ENCODE measurements at places on chromosomes 2 and 18.

- no peaks in the 10 kb centered on the region for H3K27me3 ChIP-seq
- no peak overlapping the region for H3K4me3 ChIP-seq
- no peak overlapping the region for H3K27ac ChIP-seq
- H3K36me3 ChIP-seq = no peaks in the 10 kb centered on the region
- peaks cover 20% of the 10 kb centered on the region for H3K4me1 ChIP-seq
Measured at GRCh38 chr2:236874866-236875481, 210.7 kb upstream of the COPS8 start.

DNA sequence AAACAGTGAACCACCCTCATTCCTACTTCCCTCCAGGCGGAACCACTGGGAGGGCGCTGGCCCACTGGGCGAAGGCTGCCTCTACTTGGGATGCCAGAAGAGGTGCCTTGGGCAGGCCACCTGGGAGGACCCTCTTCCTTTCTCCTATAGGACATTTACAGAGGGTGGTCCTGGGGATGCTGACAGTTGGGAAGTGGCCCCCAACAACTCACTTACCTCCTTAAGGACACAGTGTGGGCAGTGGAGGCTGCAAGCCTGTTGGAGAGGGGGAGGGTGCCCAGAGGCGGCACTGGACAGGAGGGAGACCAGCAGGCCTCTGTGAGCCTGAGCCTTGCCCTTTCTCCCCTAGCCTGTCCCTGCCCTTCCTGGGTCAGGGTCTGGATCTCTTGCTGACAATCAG, 346.4 kb upstream of the HS6ST1 start:
- peaks cover 40% of the 10 kb centered on the region for H3K27me3 ChIP-seq
- no peaks in the 10 kb centered on the region for H3K4me1 ChIP-seq
- no peak for DNase-seq
- no peak overlapping the region for H3K27ac ChIP-seq

GRCh38 chr2:241088376-241088775, 13.7 kb downstream of the MTERF4 start:
- peaks cover 76% of the 10 kb centered on the region for H3K36me3 ChIP-seq
- no peak overlapping the region for H3K27ac ChIP-seq
- H3K27me3 ChIP-seq = no peaks in the 10 kb centered on the region
- no peak for DNase-seq
- no peaks in the 10 kb centered on the region for H3K4me1 ChIP-seq
- no peak overlapping the region for H3K4me3 ChIP-seq

- no peak for DNase-seq
- H3K4me3 ChIP-seq = no peak overlapping the region
- no peak overlapping the region for H3K27ac ChIP-seq
- H3K27me3 ChIP-seq = peaks cover 12% of the 10 kb centered on the region
Measured at GRCh38 chr18:77977331-77977730, 727.7 kb downstream of the GALR1 start.

GRCh38 chr2:126722546-126722945, 66.6 kb downstream of the GYPC start:
- no peaks in the 10 kb centered on the region for H3K27me3 ChIP-seq
- no peaks in the 10 kb centered on the region for H3K36me3 ChIP-seq
- H3K27ac ChIP-seq = no peak overlapping the region
- H3K4me3 ChIP-seq = no peak overlapping the region

DNA sequence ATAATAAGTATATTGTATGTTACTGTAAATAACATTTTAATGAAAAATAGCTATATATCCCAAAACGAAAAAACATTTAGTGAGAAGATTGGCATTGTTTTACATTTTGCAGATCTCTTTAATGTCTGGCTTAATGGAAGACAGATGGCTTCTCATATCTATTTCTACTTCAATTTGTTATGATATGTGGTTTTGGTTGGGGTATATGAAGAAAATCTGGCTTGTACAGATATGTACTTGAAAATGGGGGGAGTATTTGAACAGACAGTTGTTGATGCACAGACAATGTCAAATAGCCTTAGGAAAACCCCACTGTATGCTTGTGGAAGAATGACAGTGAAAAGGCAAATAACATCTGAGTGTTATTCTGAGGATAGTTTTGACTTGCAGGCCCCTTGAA, 23.6 kb upstream of the GMCL1 start:
- no peaks in the 10 kb centered on the region for H3K4me1 ChIP-seq
- no peak for DNase-seq
- H3K36me3 ChIP-seq = peaks cover 57% of the 10 kb centered on the region
- no peak overlapping the region for H3K27ac ChIP-seq

DNA sequence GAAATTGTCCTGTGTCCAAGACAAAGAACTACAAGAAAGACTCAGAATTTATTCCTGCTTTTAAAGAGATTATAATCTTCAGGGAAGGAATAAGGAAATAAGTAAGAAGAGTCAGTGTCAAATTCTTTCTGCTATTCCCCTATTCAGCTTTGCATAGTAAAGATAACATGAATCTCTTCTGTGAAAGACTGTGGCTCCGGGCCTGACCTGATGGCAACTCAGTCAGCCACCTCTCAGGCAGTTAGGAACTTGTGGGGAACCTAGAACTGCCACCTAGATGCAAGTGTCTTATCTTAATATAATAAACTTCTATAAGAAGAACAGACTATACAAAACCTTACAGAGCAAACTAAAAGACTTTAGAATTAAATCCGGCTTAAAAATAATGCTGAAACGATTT, 382.0 kb downstream of the RAD51AP2 start:
- H3K4me3 ChIP-seq = no peak overlapping the region
- no peaks in the 10 kb centered on the region for H3K4me1 ChIP-seq
- no peak overlapping the region for H3K27ac ChIP-seq
- DNase-seq = no peak
- H3K27me3 ChIP-seq = peaks cover 22% of the 10 kb centered on the region

GRCh38 chr2:202933139-202933510, 21.1 kb downstream of the CARF start:
- H3K36me3 ChIP-seq = peaks cover 37% of the 10 kb centered on the region
- H3K27me3 ChIP-seq = no peaks in the 10 kb centered on the region
- H3K27ac ChIP-seq = no peak overlapping the region
- H3K4me3 ChIP-seq = no peak overlapping the region
- no peaks in the 10 kb centered on the region for H3K4me1 ChIP-seq
- no peak for DNase-seq

- no peak overlapping the region for H3K27ac ChIP-seq
- no peaks in the 10 kb centered on the region for H3K36me3 ChIP-seq
- no peaks in the 10 kb centered on the region for H3K27me3 ChIP-seq
- no peak for DNase-seq
- no peak overlapping the region for H3K4me3 ChIP-seq
Measured at GRCh38 chr2:137000811-137001210, 235.5 kb downstream of the THSD7B start.

GRCh38 chr2:172735582-172736423, at the start of gene RAPGEF4:
Gene RAPGEF4, plus strand, starts transcription at chr2:172735845. Its CDS starts 139 bp downstream, at chr2:172735984.
- H3K4me3 ChIP-seq = peak within 1 kb of the TSS; percentile 71
- no peak for DNase-seq
- H3K4me1 ChIP-seq = peaks cover 30% of the 10 kb centered on the region
- no peaks in the 10 kb centered on the region for H3K36me3 ChIP-seq
- H3K27ac ChIP-seq = peak within 1 kb of the TSS; percentile 34
- H3K27me3 ChIP-seq = peaks cover 53% of the 10 kb centered on the region

DNA sequence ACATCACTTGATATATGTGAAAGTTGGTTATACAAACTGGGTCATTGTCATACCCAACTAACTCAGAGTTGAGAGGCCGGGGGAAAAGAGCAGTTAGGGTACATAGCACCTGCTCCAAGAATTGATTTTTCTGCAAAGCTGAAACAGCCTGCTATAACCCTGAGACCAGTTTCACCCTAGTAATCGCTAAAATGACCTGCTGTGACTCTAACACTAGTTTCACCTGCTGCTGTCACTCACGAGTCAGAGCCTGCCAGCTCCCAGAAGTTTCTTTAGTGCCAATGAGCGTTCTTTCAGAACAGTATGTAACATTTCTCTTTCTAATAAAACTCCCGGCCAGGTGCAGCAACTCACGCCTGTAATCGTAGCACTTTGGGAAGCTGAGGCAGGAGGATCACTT, 28.0 kb downstream of the SRSF7 start:
- H3K4me3 ChIP-seq = no peak overlapping the region
- peak overlapping the region; percentile 88 for H3K27ac ChIP-seq
- no peaks in the 10 kb centered on the region for H3K27me3 ChIP-seq
- no peak for DNase-seq
- H3K4me1 ChIP-seq = peaks cover 42% of the 10 kb centered on the region
- no peaks in the 10 kb centered on the region for H3K36me3 ChIP-seq

GRCh38 chr2:4020153-4020552, 316.8 kb downstream of the DCDC2C start:
- DNase-seq = no peak
- H3K36me3 ChIP-seq = no peaks in the 10 kb centered on the region
- H3K27ac ChIP-seq = no peak overlapping the region
- no peak overlapping the region for H3K4me3 ChIP-seq

DNA sequence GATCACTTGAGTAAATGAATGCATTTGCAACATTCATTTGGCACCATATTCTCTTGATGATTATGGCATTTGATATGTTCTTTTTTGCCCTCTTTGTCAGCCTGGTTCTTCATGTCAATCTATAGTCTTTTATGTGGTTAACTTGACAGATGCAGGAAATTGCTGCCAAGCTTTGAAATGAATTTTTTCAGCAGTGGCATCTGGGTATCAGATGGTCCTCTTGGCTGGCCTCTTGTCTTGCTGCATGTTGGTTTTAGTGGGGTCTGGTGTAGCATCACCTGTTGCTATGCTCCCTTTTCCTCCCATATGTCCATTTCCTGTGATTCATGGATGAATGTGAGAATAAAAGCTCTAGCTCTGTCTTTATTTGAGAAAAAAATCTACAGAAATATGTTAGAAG, 119.9 kb downstream of the DPP4 start:
- H3K27me3 ChIP-seq = peaks cover 23% of the 10 kb centered on the region
- H3K4me3 ChIP-seq = no peak overlapping the region
- H3K36me3 ChIP-seq = no peaks in the 10 kb centered on the region
- no peak for DNase-seq
- no peaks in the 10 kb centered on the region for H3K4me1 ChIP-seq

GRCh38 chr2:3210257-3210656, 167.4 kb downstream of the EIPR1 start:
- H3K4me3 ChIP-seq = no peak overlapping the region
- DNase-seq = no peak
- no peaks in the 10 kb centered on the region for H3K27me3 ChIP-seq

DNA sequence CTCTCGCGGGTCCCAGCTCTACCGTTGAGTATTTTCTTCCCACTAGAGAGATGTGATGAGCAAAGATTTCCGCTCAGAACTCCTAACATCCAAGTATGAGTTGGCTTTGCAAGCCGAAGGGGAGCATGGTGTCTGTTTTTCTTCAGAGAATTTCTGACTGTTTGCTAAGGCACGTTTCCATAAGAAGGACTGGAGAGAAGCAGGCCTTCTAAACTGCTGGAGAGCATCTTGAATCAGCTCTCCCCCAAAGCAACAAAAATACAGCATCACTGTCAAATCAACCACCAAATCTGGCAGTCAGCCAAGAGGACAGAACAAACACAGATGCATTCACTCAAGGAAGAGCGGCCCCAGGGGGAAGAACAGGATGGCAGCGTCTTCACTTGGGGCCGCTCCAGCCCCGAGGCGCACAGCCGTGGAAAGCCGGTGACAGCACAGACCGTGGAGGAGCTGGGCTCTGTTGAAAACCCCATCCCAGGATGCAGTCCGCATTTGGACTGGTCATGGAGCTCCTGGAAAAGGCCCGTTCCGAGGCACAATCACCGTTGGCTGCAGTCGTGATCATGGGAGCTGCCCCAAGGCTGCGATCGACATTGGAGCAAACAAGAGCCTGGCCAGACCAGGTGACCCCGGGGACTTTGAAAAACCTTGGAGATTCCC, 101.4 kb downstream of the NFATC1 start:
- no peaks in the 10 kb centered on the region for H3K27me3 ChIP-seq
- no peak overlapping the region for H3K4me3 ChIP-seq
- peak; percentile 29 for DNase-seq
- H3K27ac ChIP-seq = peak overlapping the region; percentile 34

GRCh38 chr18:53864770-53865169, 359.7 kb downstream of the MBD2 start:
- H3K27ac ChIP-seq = no peak overlapping the region
- H3K27me3 ChIP-seq = no peaks in the 10 kb centered on the region
- H3K4me1 ChIP-seq = no peaks in the 10 kb centered on the region
- no peaks in the 10 kb centered on the region for H3K36me3 ChIP-seq
- H3K4me3 ChIP-seq = no peak overlapping the region

- H3K4me1 ChIP-seq = no peaks in the 10 kb centered on the region
- H3K4me3 ChIP-seq = no peak overlapping the region
- H3K27ac ChIP-seq = no peak overlapping the region
- DNase-seq = no peak
Measured at GRCh38 chr2:223826995-223827394, 10.4 kb downstream of the AP1S3 start.

GRCh38 chr2:217847115-217847514, 155.7 kb downstream of the TNS1 start:
- peak overlapping the region; percentile 95 for H3K27ac ChIP-seq
- H3K4me1 ChIP-seq = peaks cover 99% of the 10 kb centered on the region
- no peak overlapping the region for H3K4me3 ChIP-seq
- H3K27me3 ChIP-seq = no peaks in the 10 kb centered on the region

- peaks cover 4% of the 10 kb centered on the region for H3K4me1 ChIP-seq
- peak; percentile 12 for DNase-seq
- peaks cover 34% of the 10 kb centered on the region for H3K27me3 ChIP-seq
- no peak overlapping the region for H3K4me3 ChIP-seq
- H3K27ac ChIP-seq = no peak overlapping the region
Measured at GRCh38 chr2:232538671-232539070, 821 bp upstream of the CHRNG start.

DNA sequence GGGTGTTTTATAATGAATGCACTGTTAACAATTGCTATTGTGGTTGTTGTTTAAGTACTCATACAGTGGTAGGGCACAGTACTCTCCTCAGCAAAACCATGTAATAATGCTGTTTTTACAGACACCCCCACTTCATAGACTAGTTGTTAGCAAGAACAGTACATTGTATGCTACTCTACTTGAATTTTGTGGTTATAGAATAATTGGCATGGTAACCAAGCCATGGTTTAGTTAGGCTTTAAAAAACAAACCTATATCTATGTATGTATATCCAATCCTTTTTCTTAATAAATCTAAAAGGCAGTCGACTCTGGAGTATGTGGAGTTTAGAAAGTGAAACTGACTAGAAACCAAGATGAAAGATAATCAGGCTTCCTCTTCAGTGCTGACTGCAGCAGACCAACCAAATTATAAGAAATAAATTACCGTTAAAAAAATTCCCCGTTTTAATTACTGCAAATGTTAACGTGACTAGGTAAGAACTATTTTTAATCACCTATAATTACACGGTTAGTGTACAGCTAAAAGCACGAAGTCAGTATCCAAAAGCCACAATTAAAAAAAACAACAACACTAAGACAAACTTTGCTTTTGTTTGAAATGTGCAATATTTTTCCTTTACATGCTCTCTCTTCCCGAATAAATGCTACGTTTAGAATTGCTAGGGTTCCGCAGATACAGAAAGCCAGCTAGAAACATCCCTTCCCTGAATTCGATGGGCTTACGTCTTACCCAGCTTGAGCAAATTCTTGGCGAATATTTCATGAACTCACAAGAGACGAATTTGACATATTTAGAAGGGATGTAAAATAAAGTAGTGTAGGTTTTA, 113.3 kb upstream of the SERTAD2 start:
- no peaks in the 10 kb centered on the region for H3K27me3 ChIP-seq
- H3K36me3 ChIP-seq = no peaks in the 10 kb centered on the region
- no peak for DNase-seq
- peak overlapping the region; percentile 99 for H3K27ac ChIP-seq
- peaks cover 72% of the 10 kb centered on the region for H3K4me1 ChIP-seq
